ENCODE measurements at places on chromosomes 6 and 20.

DNA sequence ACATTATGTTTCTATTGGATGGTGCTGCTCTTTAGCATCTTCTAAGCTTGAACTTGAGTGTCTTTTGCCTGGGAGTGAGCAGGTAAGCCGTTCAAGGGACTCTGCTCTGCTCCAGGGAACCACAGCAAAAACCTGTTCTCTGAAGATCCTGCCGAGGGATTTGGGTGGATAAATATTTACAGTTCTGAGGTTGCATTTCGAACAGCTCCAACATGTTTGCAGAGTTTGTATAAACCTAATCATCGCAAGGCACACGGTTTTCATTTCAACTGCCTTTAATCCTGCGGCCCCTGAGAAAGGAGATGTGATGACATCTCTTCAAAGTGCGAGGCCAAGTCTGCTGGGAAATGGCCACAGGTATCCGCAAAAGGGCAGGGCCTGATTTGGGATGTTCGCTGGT, 293.4 kb downstream of the TFAP2C start:
- DNase-seq = no peak

- no peak for DNase-seq
These were observed 457.9 kb downstream of the PLCB1 start for GRCh38 chr20:8589956-8590355.

GRCh38 chr6:135181333-135182070, 394 bp downstream of the MYB start:
- no peak for DNase-seq

- DNase-seq = peak; percentile 37
These were observed 75.5 kb upstream of the SCP2D1 start for GRCh38 chr20:18738055-18738454.

- DNase-seq = peak; percentile 30
These were observed 1226.1 kb downstream of the GRIK2 start for GRCh38 chr6:102619585-102619984.
